ENCODE measurements at places on chromosomes 6 and 20. TPM values are rescaled to one million over a fixed set of nuclear protein-coding genes. Genes with fewer than 3 reads are reported as not detected.

GHRH gene
- not detected for total RNA-seq

SLC24A3 gene
- total RNA-seq = 0.66 TPM

IL17F gene
- not detected for total RNA-seq

SLC35F1 gene
- total RNA-seq = not detected

CRISP2 gene
- total RNA-seq = not detected

MMP24 gene
- 0.53 TPM for total RNA-seq

CHD6 gene
- total RNA-seq = 28.4 TPM

GSTA4 gene
- total RNA-seq = 32.6 TPM

C4B gene
- 4.8 TPM for total RNA-seq

ETV7 gene
- under 0.01 TPM for total RNA-seq

FARS2 gene
- 29.9 TPM for total RNA-seq

SLC17A2 gene
- not detected for total RNA-seq

MCCD1 gene
- not detected for total RNA-seq

PRL gene
- total RNA-seq = not detected

LHFPL5 gene
- total RNA-seq = not detected

TRIM15 gene
- total RNA-seq = not detected

IL22RA2 gene
- not detected for total RNA-seq

PCIF1 gene
- 7.0 TPM for total RNA-seq

TRIM31 gene
- not detected for total RNA-seq

OR5V1 gene
- total RNA-seq = not detected

CAGE1 gene
- 0.06 TPM for total RNA-seq

NR2E1 gene
- total RNA-seq = not detected

TFAP2C gene
- not detected for total RNA-seq

MAFB gene
- total RNA-seq = 0.99 TPM

KCNB1 gene
- total RNA-seq = under 0.01 TPM

PPP1R3D gene
- total RNA-seq = 4.0 TPM

RFX6 gene
- not detected for total RNA-seq

LY6G6C gene
- total RNA-seq = not detected

EYA4 gene
- 0.12 TPM for total RNA-seq

C6orf58 gene
- total RNA-seq = not detected

OR2J3 gene
- total RNA-seq = not detected

TGM2 gene
- total RNA-seq = 592 TPM

CCM2L gene
- total RNA-seq = 0.53 TPM

C6orf15 gene
- not detected for total RNA-seq

CRISP3 gene
- total RNA-seq = not detected

STMN3 gene
- total RNA-seq = 22.9 TPM
